ENCODE measurements at places on chromosomes 1 and 21.

DNA sequence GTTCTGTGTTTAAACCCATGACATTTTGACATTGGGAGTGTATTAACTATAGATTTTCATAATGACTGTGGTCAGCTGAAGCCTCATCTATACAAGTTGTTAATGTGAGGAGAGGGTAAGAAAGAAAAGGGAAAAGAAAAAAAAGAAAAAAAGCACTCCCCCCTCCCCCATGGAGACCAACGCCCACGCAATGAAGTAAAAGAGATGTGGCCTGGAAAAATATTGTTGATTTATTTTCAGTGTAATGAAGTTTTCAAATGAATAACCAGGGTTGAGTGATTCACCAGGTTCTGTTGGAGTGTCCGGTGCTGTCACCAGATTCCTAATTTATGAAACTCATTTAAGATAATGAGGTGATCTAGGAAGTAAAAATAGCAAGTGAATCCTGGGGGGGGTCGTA lies 4.7 kb downstream of the RNF220 start:
- DNase-seq, result no peak

DNA sequence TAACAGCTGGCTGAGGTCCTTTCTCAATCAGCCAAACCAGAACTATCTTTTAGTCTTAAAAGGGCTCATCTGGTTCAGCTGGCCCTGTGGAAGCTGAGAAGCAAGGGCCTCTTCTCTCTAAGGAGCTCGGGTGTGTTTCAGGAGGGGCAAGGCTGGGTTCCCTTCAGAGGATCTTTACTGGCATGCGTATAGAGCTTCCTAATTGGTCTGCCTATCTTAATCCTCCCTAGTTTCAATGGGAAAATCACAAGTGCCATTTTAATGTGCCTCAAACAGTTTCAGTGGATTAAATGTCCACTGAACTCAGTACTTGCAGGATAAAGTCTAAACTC lies 81.5 kb upstream of the LBR start:
- no peak for DNase-seq

DNA sequence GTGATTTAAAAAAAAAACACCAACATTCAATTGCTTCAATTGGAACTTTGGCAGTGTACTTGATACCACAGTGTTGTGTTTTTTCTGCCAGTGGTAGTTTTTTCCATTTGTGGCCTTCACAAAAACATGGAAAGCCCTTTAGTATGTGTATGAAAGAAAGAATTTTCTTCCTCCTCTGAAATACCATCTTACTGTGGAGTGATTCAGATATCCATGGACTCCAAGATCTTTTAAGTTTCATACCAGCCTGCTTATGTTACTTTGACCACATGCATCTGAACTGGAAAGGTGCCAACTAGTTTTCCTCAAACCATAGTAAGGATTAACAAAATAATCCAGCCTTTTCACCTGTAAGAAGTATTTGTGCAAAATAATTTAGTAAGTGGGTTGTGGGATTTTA lies 3.4 kb downstream of the PPP2R5A start:
- no peak for DNase-seq

GRCh38 chr1:223363057-223363855 lies 720 bp downstream of the SUSD4 start:
- DNase-seq, result no peak

DNA sequence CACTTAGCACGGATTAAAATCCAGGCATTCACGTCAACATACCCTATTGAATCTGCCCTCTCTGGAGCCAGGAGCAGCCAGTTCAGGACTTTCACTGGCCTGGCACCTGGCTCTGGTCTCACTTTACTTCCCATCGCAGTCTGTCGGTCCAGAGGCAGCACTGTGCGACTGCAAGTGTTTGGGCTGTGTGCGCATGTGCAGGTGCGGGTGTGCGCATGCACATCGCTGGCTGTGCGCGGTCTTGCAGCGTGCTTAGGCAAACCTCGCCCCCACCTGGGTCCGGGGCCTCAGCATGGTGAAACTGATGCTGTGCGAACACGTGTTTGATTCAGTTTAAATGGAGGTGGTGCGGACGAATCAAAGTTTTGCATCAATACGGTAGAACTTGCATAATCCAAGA lies 38.0 kb downstream of the ATF3 start:
- DNase-seq, result no peak

- no peak for DNase-seq
These were observed 3.8 kb upstream of the ZNF648 start for GRCh38 chr1:182065126-182065845.

- no peak for DNase-seq
These were observed 157.3 kb downstream of the KCNJ6 start for GRCh38 chr21:37758982-37759381.

GRCh38 chr1:230682882-230683610 lies 30.9 kb downstream of the AGT start:
- DNase-seq, result no peak

DNA sequence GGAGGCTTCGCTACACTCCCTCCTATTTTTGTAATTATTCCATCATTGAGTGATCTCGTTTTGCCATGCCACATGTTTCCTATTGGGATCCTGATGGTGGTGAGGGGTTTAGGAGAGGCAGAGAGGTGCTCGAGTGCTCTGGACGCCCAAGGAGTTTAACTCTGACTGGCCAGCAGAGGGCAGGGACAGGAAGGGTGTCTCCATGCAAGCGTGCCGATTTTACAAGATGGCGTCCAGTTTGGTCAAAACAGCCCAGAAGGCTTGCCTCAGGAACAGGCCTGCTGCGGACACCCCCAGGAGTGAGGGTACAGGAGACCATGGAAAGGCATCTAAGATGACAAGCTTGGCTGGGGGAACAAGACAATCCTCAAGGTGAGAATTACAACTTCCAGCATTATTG lies 33.8 kb upstream of the KCNE2 start:
- DNase-seq, result no peak

DNA sequence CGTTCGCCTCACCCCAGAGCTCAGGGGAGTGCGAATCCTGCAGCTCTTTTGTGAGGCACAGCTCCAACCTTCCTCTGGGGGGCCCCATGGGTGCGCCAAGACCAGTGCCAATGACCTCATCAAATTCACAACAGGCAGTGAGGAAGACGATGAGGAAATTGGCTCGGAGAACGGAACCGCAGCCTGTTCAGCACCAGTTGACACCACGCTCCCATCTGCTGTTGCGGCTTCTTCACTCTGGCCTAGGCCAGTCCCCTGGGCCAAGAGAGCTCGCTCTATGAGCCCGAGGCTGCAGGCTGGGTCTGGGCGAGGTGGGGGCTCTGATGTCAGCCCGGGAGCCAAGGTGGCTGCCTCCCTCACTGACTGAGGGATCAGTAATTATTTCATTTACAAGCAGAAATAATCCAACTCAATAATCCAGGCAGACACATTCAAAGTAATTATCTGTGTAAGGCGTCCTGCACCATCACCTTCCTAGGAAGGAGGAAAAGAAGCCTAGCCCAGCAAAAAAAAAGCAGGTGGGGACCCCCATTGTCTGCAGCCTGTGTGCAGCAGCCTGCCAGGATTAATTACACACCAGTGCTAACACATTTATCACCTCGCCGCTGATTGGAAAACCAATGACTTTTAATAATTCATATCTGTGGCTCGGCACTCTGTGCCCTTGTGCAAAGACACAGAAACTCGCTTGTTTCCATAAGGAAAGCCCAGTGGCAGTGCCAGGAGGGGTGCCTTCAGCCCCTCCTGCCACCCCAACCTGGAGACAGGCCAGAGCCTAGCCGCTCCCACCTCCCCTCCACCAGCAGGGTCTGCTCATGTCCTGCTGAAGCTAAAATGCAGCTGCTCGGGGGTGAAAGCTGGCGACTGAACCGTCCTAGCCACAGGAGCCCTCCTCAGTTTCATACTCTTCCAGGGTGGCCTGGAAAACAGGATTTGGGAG lies 1.9 kb downstream of the PLEKHA6 start:
- no peak for DNase-seq

DNA sequence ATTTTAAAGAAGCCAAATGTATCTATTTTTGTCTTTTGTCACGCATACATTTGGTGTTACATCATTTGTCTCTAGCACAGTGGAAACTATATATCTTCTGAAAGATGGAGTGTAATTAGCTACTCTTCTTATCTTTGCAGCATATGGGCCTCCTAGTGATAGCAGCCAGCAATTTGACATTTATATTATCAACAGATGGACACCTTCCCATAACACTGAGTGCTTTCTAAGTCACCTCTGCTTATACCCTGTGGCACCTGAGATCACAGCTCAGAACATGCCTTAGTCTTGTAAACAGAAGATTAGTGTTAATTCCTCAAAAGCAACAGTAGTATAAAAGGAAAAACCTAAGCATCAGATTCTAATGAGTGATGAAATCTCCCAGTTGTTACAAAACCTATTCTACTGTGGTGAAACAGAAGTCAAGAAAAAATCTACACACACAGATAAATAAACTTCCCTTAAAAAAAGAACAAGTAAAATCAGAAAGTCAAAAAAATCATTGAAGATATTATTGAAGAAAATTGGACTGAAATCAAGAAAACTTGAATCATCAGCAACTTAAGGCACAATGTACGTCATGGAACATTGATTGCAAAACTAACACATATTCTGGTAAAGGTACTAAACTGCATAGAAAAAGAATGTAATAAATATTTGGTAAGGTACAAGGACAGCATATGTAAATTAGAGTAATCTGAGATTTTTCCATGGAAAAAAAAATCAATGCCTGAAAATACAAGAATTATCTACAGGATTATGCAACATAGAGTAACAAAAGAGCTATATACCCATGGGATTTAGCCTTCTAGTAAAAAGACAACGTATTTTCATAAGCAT lies 61.7 kb downstream of the KCNT2 start:
- DNase-seq, result no peak

- no peak for DNase-seq
These were observed 13.2 kb downstream of the COQ8A start for GRCh38 chr1:226953175-226953800.

DNA sequence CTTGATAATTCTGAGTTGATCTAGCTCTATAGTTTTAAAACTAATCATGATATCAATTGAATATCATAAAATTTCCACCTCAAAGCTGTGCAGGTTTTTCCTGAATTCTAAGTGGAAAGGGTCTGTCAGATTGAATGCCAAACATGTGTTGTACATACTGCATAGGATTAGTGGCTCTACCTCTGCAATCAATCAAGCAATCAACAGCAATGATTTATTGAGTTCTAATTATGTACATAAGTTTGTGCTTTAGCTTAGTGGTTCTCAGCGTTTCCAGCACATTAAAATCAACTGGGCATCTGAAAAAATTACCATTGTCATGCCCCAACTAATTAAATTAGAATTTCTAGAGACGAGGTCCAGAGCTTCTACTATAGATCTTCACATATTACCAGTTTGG lies 251.5 kb downstream of the BACH1 start:
- no peak for DNase-seq

GRCh38 chr1:156262461-156263287 lies 14.8 kb upstream of the PAQR6 start:
- no peak for DNase-seq

DNA sequence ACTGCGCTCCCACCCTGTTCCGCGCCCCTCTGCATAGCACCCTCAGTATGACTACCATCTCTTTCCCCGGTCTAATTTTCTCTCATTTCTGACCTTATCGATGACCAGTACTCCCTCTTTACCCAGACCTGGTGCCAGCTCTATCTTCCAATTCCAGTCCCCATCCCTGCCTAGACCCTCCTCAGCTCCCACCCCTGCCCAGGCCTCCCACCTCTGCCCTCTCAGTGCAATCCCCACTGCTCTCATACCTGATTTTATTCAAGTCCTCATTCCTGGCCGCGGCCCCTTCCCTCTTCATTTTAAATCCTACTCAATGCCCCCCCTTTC lies 1.3 kb downstream of the USP24 start:
- no peak for DNase-seq

DNA sequence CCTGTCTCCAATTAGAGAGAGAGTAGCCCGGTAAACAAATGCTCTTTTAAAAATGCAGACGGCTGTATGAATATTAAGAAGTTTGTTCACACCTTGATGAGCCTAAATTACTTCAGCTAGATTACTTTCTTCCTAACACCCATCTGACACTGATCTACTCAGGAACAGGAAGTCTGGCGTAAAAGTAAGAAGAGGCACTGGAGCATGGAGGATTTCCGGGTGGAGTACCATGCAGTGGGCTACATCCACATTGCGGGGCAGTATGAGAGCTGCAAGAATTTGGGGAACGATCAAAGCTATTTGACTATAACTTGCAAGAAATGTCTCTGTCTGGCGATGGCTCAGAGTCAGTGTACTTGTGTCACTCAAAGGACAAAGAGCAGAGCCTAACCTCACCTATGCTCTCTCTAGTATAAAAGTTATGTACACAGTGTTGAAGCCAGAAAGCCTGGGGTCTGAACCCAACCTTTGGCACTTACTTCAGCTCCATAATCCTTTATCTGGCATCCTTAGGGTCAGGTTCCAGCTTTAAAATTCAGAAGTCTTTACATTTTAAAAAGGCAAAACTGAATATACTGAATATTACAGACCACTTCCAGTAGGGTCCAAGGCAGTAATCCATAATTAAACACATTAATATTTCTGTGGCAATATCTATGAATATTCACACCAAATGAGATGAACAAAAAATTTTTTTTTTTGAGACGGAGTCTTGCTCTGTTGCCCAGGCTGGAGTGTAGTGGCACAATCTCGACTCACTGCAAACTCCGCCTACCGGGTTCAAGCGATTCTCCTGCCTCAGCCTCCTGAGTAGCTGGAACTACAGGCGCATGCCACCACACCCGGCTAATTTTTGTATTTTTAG lies 7.9 kb upstream of the GNPAT start:
- no peak for DNase-seq

DNA sequence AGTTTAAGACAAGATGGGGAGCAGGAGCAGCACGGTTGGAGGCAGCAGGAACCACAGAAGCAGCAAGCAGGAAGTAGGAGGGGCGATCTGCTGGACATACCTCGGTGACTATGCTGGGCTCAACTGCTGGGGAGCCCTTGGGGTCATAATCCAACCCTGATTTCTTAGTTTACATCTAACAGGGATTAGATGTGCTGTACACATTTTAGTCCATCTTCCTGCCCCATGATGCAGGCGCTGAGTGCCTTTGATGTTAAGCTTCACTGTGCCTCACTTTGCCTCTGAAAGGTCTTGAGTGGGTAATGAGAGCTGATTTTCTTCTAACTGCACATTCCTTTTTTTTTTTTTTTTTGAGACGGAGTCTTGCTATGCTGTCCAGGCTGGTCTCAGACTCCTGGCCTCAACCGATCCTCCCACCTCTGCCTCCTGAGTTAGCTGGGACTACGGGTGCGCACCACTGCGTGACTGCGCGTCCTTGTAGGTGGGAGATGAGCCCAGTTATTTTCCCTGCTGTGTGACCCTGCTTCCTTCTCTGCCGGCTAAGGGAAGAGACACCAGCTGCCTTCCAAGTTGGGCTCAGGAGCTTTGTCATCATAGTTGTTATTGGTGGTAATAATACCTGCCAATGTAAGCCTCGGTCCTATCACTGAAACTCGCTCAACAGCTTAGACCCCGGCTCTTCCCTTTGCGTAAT lies 1.1 kb upstream of the RCAN3 start:
- DNase-seq, result no peak

- DNase-seq, result no peak
These were observed 1.4 kb downstream of the SLC22A15 start for GRCh38 chr1:115977499-115978258.
